ENCODE measurements at places on chromosomes 11 and 22. TPM values are rescaled to one million over a fixed set of nuclear protein-coding genes. Genes with fewer than 3 reads are reported as not detected.

DNA sequence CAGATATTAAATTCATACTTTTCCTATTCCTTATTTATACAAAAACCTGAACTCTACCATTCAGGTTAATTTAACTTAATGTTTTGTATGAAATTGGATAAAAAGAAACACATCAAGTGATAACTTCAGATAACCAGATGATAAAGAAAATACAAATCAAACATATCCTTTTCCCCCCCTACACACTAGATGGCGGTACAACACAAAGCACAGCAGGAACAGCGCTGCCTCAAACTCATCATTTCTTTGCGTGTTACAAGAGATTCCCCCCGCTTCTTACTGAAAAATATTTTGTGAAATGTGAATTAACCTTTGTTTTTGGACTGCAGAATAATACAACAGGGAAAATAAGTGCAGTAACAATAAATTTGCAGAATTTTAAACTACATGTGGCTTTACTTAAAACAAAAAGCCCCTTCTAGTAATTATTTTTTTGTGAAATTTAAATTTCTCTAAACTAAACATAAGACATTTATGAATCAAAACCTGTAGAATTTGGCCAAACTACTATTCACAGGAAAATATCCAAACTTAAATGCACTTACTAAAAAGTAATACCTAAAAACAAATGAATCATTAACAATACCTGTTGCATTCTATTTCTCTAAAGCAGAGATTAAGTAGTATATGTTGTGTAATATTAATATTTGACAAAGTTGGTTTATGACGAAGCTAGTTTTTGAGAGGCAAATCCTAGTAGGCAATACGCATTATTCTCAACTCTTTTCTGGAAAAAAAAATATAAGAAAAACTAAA, 74.4 kb downstream of the ARHGAP32 start:
- no peak for DNase-seq

DNA sequence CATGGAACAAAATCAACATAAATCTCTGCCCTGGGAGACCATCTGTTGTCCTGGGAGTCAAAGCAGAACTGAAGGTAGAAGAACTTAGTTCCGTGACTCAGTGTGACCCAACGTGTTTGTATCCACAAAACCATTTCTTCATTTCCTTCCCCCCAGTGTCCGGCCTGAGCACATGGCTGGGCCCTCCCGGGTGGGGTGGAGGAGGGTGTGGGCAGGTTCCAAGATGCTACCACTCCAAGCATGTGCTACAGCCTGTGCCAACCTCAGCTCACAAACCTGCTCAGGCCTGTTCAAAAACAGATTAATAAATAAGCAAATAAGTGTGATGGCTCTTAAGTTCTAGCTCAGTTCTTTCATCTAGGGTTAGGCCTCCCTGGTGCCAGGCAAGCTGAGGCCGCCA, 55.3 kb downstream of the SHANK2 start:
- no peak for DNase-seq

The C11orf16 gene
- not detected for total RNA-seq

- DNase-seq = no peak
Observed at GRCh38 chr22:37822079-37822833, 926 bp upstream of the GALR3 start.

- peak; percentile 38 for DNase-seq
Observed at GRCh38 chr11:108592591-108593213, 866 bp downstream of the EXPH5 start.

- DNase-seq = no peak
Observed at GRCh38 chr11:7851391-7851790, 54.6 kb upstream of the OR5P2 start.

- no peak for DNase-seq
Observed at GRCh38 chr11:14224395-14224794, 134.6 kb downstream of the RRAS2 start.

The BAIAP2L2 gene
- 1.1 TPM for total RNA-seq

Measured in activated naive CD4-positive, alpha-beta T cell treated with anti-CD3 and anti-CD28 coated beads, Interleukin-2, amount 50 U/mL, for 72 hours (primary cell).